Right lung (tissue), 10 donors: ENCODE measurements at places on chromosomes 3 and 15. TPM values are rescaled to one million over a fixed set of nuclear protein-coding genes. Genes with fewer than 3 reads are reported as not detected.
A peak's percentile ranks its signal among the peaks of the same experiment; 100 is the strongest.

DNA sequence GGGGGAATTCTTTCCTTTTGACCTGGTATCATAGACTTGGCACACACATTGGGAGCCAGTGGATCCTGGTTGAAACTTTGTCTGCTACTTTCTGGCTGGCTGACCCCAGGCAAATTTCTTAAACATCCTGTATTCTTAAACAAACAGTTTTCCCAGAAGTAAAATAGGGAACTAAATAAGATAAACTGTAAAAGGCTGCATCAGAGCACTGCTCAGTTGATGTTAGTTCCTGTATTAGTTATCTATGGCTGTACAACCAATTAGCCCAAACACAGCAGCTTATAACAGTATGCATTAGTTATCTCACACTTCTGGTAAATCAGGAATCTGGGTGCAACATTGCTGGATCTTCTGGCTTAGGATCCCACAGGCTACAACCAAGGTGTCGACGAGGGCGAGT lies 73.1 kb upstream of the SLCO3A1 start:
- DNase-seq, result no peak

DNA sequence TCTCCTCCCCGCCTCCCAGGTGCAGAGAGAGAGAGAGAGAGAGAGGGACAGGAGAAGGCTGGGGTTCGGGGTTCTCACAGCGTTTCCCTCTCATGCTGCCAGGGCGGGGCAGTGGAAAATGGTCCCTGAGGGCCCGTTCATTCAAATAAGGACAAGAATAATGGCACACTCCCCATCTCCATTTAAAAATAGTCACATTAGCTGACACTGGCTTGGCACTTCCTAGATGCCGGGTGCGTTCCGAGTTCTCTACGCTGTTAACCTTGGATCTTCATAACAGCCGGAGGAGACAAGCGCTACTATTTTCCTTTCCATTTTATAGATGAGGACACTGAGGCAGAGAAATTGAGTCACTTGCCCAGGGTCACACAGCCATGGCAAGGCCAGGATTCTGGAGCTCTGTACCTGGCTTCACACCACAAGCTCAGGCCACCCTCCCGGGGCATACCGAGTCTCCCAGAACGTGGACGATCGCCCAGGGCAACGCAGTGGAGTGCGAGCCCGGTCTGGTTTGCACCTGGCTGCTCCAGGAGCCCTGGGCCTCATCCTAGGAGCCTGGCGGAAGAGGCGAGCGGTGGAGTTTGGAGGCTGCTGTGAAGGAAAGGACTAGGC lies 608 bp upstream of the SLC6A6 start:
- no peak for DNase-seq

- no peak for DNase-seq
Observed at GRCh38 chr15:44159492-44159891, 35.6 kb downstream of the FRMD5 start.

GRCh38 chr15:78276064-78276943 lies 11.9 kb downstream of the DNAJA4 start:
- DNase-seq, result no peak

DNA sequence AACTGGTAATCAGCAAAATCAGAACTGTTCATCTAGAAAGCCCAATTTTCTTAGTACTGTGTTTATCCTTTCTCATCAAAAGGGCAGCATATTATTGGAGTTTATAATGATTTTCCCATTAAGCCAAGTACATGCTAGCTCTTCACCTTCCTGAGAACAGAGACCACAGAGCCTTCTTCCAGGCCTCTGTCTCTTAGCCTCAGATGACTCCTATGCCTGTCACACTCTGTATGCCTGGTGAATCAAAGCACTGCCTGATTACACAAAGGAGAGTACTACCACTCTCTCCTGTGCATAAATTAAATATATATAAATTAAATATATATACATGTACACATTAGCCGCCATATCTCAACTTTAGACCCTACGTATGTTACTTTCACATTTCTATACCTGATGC lies 636.1 kb downstream of the NTRK3 start:
- DNase-seq, result no peak

- DNase-seq, result no peak
Observed at GRCh38 chr3:100665230-100665629, 44.1 kb upstream of the TFG start.

GRCh38 chr3:13376091-13376490 lies 44.0 kb downstream of the NUP210 start:
- DNase-seq, result no peak

DNA sequence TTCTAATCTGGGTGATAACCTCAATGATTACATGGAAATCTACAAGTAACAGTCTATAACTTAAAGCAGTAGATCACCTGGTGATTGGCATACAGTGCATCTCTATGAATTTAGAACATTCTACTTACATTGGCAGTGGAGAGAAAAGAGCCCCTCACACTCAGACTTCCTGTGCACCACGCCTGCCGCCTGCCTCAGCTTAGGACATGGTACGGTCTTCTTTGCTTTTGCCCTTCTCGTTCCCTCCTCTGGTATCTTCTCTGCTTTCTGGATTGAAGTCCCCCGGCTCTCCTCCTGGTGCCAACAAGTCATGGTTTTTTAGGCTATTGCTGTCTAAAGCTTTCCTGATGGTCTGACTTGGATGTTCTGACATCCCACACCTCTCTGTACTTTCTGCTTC lies 7.9 kb upstream of the KCNMB3 start:
- no peak for DNase-seq

- DNase-seq, result no peak
Observed at GRCh38 chr3:57918123-57918837, 89.9 kb upstream of the FLNB start.

- DNase-seq, result no peak
Observed at GRCh38 chr3:187852842-187853730, 107.8 kb upstream of the BCL6 start.

- DNase-seq, result no peak
Observed at GRCh38 chr3:2823031-2823430, 287.1 kb downstream of the IL5RA start.

DNA sequence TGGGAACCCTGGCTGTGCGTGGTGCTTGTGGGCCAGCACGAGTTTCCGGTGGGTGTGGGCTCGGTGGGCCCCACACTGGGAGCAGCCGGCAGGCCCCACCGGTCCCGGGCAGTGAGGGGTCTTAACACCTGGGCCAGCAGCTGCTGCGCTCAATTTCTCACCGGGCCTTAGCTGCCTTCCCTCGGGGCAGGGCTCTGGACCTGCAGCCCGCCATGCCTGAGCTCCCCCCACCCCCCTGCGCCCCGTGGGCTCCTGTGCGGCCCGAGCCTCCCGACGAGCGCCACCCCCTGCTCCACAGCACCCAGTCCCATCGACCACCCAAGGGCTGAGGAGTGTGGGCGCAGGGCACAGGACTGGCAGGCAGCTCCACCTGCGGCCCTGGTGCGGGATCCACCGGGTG lies 49.4 kb downstream of the TM4SF18 start:
- no peak for DNase-seq

GRCh38 chr3:113825090-113825489 lies 13.5 kb upstream of the GRAMD1C start:
- DNase-seq, result no peak

- no peak for DNase-seq
Observed at GRCh38 chr15:90625037-90625436, 92.1 kb upstream of the BLM start.

GRCh38 chr3:162702768-162703385 lies 1206.3 kb downstream of the OTOL1 start:
- no peak for DNase-seq

DNA sequence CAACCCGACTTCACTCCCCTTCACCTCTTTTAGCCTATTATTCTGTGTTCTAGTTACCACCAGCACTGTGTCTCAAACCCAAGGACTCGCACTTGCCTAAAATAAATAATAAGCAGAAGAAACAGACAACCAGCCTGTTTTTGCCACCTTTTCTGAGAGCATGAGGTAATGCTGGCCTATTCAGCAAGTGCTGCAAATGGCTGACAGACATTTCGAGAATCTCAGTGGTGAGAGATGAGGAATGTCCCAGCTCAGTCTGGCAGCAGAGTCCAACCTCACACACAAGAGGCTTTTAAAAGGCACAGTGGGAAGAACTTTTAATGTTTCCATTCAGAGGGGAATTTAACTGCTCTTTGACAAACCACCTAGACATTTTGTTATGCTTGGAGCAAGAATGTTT lies 143.3 kb upstream of the GMNC start:
- no peak for DNase-seq

GRCh38 chr3:127915937-127916493 lies 983 bp downstream of the KBTBD12 start:
- DNase-seq, result no peak

- DNase-seq, result no peak
Observed at GRCh38 chr15:93047621-93048425, 41.2 kb downstream of the RGMA start.

- peak; percentile 50 for DNase-seq
Observed at GRCh38 chr3:195003006-195003892, 267.7 kb downstream of the XXYLT1 start.

DNA sequence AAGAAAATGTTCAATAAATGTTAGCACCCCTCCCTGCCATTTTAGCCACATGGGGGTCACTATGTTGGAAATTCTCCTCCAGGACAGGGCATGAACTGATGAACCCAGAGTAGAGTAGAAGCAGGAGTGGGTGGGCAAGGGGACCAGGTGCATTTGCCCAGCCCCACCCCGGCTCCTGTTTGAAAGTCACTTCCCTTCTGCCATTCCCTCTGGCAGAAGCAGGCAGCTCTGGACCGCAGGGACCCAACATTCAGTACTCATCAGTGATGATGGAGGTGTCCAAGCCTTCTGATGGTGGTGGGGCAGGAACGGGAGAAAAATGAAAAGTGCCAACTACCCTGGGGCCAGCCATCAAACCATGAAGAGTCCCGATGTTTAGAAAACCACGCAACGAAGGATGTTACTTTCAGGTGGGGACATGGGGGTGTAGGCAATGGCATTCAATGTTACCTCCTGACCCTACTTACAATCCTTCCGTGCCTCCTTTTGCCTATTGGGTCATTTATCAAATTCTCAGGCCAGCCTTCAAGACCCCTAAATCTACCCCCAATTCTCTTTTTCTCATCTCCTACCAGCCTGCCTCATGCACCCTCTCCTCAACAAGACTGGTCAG lies 17.2 kb downstream of the UBAP1L start:
- DNase-seq, result no peak

DNA sequence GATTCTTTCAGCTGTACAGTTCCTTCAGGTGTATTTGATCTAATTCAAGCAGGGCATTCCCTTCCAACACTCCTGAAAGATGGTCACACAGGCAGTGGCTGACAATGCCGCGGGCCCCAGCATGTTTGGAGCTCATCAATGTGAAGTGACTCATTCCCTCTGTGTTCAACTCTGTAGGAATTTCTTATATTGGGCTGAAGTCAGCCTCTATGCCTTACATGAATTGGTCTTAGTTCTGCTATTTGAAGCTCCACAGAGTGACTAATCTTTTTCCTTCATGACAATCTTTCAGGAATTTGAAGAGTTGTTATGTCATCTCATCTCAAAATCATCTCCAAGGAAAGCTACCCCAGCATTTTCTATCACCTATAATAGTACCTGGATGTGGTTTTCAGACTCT lies 142.5 kb upstream of the C2CD4B start:
- no peak for DNase-seq

DNA sequence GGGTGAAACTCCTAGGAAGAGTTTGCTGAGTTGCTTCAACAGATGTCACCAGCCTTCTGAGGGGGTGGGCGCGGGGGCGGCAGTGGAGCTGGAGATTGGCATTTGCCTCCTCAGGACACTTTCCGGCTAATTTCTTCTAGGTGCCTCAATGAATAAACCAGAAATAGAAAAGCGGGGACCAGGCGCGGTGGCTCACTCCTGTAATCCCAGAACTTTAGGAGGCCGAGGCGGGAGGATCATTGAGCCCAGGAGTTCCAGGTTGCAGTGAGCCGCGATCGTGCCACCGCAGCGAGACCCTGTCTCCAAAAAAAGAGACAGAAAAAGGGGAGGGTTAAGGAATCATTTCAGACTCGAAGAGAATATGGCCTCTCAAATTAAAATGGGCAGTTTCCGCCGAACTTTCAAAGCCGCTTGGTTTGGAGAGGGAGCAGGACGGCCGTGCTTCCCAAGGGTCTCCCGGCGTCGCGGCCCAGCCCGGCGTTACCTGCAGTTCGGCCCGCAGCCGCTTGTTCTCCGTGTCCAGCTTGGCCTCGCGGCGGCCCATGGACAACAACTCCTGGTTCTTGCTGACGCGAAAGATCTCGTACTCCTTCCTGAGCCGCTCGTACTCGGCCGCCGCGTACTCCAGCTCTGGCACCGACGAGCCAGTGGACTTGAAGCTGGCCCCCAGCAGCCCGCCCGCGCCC lies 587 bp downstream of the NPHP3 start:
- DNase-seq, result no peak

GRCh38 chr3:58203541-58203940 lies 7.2 kb downstream of the DNASE1L3 start:
- DNase-seq, result no peak

- DNase-seq, result no peak
Observed at GRCh38 chr3:31448035-31448881, 84.5 kb upstream of the STT3B start.

DNA sequence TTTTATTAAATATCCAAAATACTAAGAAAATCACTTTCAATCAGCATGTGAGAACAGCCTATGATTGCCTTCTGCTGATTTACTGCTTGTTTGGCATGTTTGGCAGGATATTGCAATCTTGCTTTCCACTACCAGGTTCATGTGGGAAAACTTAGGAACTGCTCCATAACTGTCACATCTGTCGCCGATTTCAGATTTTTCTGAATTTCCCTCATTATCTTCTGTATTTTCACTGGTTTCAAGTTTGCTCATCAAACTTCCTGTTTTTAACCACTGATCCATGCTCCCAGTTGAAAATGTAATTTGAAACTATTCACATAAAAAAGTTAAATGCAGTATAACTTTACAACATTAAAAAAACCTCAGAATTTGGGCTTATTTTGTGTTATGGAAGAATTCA lies 93.0 kb downstream of the NFKBIZ start:
- no peak for DNase-seq

RTP3 gene
- polyA plus RNA-seq, result not detected

WDR73 gene
- polyA plus RNA-seq, result 41.8 TPM

SCAMP5 gene
- 14.2 TPM for polyA plus RNA-seq

GOLGA6L4 gene
- polyA plus RNA-seq, result 30.8 TPM

SNAP23 gene
- polyA plus RNA-seq, result 96.9 TPM

SUCNR1 gene
- polyA plus RNA-seq, result 0.10 TPM

SLC24A5 gene
- not detected for polyA plus RNA-seq

ARGFX gene
- not detected for polyA plus RNA-seq

BMF gene
- polyA plus RNA-seq, result 44.1 TPM

NLGN1 gene
- 9.4 TPM for polyA plus RNA-seq

PRR20G gene
- polyA plus RNA-seq, result not detected

GOLGA6L10 gene
- 5.0 TPM for polyA plus RNA-seq

NOX5 gene
- 0.47 TPM for polyA plus RNA-seq

LRRC31 gene
- polyA plus RNA-seq, result not detected

CADM2 gene
- 1.0 TPM for polyA plus RNA-seq

CADPS gene
- 3.3 TPM for polyA plus RNA-seq

CHRM5 gene
- 0.10 TPM for polyA plus RNA-seq

GOLGA8S gene
- 1.4 TPM for polyA plus RNA-seq

EPB42 gene
- polyA plus RNA-seq, result 3.8 TPM

GRIP2 gene
- polyA plus RNA-seq, result 0.60 TPM

PFKFB4 gene
- polyA plus RNA-seq, result 6.7 TPM

NR1D2 gene
- polyA plus RNA-seq, result 50.2 TPM

CHRNA3 gene
- polyA plus RNA-seq, result 0.95 TPM

STAB1 gene
- polyA plus RNA-seq, result 50.3 TPM
